ENCODE measurements at places on chromosomes 2 and 18.

GRCh38 chr2:212228743-212229171 lies 309.8 kb downstream of the ERBB4 start:
- DNase-seq: no peak

- DNase-seq: no peak
Measured at GRCh38 chr18:8805552-8805951, 100.2 kb downstream of the MTCL1 start.

- peak; percentile 47 for DNase-seq
Measured at GRCh38 chr2:32553829-32554432, 73.9 kb upstream of the TTC27 start.

DNA sequence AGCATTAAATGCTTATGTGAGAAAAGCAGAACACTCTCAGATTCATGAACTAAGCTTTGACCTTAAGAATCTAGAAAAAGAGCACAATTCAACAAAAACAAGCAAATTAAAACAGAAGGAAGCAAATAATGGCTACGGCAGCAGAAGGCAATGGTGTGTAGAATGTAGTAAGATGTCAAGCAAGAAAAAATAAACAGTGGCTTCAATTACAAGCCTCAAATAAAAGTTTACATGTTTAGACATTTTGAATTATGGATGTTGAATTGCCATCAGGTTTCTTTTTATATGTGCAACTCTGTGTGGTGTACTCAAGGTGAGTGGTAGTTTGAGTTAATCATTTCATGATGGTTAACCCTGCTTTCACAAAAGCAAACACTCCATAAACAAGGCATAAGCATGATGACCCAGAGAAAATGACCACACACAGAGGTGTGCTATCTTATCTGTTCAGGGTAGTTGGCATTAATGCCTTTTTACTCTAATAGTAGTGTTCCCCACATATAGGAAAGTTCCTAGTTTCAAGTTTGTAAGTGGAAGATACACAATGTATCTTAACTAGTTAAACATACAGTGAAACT lies 207.1 kb downstream of the FIGN start:
- DNase-seq: no peak

GRCh38 chr2:44348400-44348799 lies 12.9 kb downstream of the PREPL start:
- no peak for DNase-seq

GRCh38 chr18:63980896-63981460 lies 11.1 kb downstream of the SERPINB8 start:
- DNase-seq: no peak

DNA sequence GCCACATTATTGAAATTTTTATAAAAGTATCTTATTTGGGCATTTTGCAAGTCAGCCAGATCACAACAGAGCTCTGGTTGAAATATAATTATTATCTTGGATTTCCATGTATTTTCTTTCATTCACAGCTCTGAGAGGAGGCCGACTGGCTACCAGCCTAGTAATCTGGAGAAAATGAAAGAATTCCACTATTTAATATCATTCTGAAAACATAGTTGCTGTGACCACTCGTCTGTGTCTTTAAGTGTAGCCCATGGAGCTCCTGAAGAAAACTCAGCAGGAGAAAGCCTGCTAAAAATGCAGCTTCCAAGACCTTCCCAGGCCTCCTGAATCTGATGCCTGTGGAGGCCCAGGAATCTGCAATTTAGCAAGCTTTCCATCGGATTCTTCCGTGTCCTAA lies 114.7 kb downstream of the SH3BP4 start:
- DNase-seq: no peak

DNA sequence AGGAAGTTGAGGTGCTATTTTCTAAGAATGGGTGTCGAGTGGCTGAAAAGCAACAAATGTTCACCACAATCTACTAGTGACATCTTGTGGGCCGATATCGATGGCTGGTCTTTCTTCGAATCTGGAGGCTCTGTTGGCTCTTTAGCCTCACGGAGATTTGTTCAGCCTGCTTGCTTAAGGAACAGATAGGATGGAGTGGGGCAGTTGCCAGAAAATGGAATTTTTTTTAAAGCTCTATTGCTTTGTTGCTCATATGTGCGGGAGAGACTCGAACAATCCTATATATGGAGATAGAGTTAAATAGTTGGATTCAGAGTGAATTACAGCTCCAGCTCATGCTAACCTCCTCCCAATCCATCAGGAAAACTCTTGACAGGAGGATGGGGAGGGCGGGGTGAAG lies 70.9 kb upstream of the LYPD6B start:
- no peak for DNase-seq

GRCh38 chr2:223537651-223538601 lies 64.2 kb downstream of the SCG2 start:
- DNase-seq: no peak

GRCh38 chr2:218983263-218983933 lies 1.6 kb downstream of the FEV start:
- DNase-seq: no peak

DNA sequence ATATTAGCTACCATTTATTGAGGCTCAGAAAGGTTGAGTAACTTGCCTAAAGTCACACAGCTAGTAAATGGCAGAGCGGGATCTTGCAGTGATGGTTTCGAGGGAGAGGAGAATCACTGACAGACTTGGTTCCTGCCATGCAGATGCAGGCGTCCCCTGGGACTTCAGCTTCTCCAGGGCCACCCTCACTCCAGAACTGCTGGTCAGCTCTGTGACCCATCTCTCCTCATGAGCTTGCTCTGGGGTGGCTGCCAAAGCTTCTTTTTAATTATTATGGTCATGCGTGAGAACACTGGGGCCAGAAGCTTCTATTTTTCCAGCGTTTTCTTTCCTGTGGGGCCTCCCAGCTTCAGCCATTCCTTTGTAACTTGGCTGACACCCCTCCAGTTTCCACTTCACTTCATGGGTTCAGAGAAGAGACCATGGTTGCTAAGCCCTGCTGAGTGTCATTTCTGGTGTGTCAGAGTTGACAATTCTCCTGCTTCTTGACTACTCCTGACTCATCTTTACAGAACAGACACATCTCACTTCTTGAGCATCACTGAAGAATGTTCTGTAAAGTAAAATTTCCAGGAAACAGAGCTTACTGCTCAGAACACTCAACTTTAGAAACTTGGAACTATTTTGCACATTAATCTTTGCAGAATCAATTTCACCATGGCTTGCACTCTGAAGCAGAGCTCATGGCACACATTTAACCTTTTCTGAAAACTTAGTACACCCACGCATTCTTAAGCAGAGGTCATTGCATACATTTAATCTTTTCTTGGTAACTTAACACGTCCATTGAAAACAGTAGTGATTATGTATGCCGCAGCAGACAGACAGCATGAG lies 70.4 kb downstream of the IL1R2 start:
- no peak for DNase-seq

- no peak for DNase-seq
Measured at GRCh38 chr2:31150120-31150670, 12.0 kb upstream of the GALNT14 start.

DNA sequence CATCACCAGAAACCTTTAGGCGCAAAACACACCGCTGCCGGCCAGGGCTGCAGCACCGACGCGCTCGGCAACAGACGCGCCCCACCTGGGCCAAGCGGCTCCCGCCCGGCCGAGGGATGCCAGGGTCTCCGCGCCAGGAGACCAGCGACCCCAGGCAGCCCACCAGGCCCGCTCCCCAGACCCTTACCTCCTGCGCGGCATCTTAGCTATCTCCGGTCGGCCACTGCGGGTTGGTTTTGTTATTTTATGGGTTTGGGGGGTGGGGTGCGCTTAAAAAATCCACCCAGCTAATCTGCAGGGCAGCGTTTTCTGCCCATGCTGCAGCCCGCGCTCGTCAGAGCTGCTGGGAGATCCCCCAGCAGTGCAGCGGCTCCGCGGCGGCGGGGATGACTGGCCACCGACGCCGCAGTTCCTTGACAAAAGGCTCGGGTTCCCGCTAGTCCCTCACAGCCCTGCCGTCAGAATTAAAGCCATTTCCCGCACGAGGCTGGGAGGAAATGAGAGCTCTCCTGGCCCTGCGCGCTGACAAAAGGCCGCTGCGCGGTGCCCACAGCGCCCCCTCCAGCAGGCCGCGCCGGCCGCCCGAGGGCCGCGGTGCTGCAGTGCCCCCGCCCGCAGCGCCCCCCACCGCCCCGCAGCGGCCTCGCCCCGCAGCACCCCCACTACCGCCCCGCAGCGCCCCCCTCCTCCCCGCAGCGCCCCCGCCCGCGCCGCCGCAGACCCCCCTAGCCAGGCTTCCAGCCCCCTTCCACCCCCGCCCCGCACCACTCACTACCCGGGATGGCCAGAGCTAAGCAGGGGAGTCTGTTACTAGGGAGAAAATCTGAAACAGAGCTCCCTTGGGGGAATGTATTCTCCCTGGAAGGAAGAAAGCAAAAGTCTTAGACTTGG lies at the start of gene ADD2:
Gene ADD2, minus strand, starts transcription at position 502 of the 891 bp plus-strand sequence. CDS start 61,792 bp downstream, outside the sequence.
- peak; percentile 71 for DNase-seq

GRCh38 chr18:36328385-36328858 lies 30.9 kb downstream of the FHOD3 start:
- no peak for DNase-seq

GRCh38 chr18:9431296-9431695 lies 44.0 kb upstream of the RALBP1 start:
- no peak for DNase-seq

GRCh38 chr2:64111426-64111825 lies 32.8 kb downstream of the PELI1 start:
- no peak for DNase-seq

DNA sequence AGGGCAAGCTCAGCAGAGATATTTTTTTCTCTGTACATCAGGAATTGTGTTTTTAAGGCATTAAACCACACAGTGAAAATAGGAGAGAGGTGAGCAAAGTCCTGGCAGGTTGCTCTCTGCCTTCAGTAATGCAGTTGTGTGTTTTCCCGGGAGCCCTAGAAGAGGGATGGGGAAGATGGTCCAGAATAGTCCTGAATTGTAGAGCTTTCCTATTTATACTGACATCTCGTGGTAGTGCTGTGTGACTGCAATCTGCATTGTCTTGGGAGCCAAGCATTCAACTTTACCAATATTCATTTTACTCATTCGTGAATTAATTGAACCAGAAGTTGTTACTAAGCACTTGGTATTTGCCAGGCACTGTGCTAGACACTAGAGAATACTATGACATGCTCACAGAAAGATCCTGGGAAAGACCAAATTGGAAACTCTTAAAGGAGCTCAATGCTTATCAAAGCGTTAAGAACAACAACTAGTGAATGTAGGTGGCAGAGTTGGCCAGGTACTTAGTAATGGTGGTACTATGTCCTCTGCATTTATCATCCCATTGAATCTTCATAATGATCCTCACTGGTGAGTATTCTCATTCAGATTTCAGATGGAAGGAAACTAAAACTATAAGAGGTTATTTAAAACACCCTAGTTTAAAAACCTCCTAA lies 214.6 kb downstream of the TRIB2 start:
- peak; percentile 20 for DNase-seq

DNA sequence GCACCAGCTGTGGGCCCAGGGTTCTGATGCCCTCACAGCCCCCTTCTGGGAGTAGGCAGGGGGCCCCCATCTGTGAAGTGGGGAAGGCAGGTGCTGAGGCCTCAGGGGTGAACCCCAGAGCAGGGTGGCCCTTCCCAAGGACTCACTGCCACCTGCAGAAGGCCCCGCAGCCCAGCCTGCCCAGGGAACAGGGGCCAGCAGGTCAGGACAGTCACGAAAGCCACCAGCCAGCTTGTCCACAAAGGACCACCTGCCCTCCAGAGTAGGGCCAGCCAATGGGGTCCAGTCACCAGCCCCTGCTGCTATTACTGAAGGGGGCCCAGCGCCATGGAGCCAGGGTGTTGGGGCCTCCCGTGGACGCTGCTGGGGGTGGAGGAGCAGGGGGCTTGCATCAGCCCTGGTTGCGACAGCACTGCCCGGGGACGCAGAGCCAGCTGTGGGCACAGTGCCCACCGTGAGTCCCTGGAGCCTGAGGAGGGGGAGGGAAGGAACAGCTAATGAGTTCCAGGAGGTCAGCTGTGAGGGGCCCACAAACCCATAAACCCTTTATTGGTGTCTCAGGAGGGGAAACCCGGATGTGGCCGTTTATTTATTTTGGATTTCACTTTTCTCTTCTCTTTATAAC lies 11.5 kb upstream of the SNED1 start:
- no peak for DNase-seq

- no peak for DNase-seq
Measured at GRCh38 chr2:128317181-128317898, 1.3 kb downstream of the HS6ST1 start.

GRCh38 chr18:57533868-57534510 lies 52.5 kb downstream of the FECH start:
- DNase-seq: no peak

DNA sequence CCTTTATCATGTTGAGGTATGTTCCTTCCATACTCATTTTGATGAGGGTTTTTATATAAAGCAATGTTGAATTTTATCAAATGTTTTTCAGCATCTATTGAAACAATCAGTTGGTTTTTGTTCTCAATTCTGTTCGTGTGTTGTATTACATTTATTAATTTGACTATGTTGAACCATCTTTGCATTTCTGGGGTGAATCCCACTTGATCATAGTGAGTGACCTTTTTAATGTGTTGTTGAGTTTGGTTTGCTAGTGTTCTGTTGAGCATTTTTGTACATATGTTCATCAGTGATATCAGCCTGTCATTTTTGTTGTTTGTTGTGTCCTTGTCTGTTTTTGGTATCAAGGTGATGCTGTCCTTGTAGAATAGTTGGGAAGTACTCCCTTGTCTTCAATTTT lies 110.9 kb downstream of the MYO3B start:
- DNase-seq: no peak

GRCh38 chr2:13201924-13202323 lies 485.2 kb downstream of the TRIB2 start:
- no peak for DNase-seq

GRCh38 chr2:42877511-42877910 lies 85.1 kb upstream of the HAAO start:
- no peak for DNase-seq

- DNase-seq: peak; percentile 11
Measured at GRCh38 chr2:122519366-122519765, 763.9 kb downstream of the TSN start.

DNA sequence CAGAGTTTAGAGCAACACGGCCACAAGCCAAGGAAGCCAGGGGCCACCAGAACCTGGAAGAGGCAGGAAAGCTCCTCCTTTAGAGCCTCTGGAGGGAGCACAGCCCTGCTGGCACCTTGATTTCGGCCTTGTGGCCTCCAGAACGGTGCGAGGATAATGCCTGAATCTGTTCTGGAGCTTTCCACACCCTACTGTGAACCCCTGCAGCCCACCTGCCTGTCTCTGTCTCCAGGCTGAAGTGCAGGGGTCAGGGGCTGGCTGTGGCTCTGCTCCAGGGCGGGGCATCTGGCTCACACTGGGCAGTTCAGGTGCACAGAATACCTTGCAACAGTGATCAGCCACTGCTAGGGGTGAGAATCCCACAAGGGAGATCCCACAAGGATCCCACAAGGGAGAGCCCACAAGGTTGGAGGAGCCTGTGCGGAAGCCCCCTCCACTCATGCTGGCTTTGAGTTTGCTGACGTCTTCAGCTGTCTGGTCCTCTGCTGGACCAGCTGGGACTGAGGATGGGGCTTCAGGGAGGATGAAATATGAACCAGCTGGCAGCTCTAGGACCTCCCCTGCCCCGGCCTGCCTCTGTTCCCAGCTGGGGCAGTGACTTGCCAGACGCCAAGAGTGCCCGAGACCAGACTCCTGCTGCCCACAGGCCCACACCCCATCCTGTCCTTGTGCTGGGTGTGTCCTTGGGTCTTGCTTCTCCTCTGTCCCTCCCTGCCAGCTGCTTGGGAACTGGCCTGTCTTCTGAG lies 56.4 kb upstream of the OTOS start:
- peak; percentile 32 for DNase-seq

GRCh38 chr2:39738936-39739335 lies 40.1 kb downstream of the THUMPD2 start:
- DNase-seq: no peak
